ENCODE measurements at places on chromosomes 12 and 14.

- DNase-seq, result no peak
Measured at GRCh38 chr12:132664206-132665148, 22.7 kb downstream of the POLE start.

GRCh38 chr12:132356691-132357622, 27.6 kb upstream of the GALNT9 start:
- DNase-seq, result peak; percentile 63

DNA sequence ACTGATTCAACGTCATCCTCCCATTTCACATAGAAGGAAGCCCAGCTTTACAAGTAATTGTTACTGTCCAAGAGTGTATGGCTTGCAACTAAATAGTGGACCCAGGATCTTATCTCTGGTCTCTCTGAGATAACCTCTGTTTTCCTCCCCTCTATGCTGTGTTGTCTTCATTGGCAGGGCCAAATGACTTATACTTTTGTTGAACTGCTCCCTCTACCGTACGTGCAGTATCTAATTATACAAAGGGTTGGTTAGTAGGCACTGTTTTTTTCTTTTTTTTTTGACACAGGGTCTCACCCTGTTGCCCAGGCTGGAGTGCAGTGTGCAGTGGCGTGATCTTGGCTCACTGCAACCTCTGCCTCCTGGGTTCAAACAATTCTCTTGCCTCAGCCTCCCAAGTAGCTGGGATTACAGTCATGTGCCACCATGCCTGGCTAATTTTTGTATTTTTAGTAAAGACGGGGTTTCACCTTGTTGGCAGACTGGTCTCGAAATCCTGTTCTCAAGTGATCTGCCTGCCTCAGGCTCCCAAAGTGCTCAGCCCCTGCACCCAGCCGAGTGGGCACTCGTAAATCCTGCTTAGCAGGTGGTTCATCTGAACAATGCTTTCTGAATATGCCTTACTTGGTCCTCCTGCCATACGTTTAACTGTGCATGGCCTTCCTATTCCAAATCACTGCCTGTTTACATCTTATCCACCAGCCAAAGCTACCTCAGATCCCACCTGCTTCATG, 162.1 kb downstream of the ADCK1 start:
- DNase-seq, result no peak

DNA sequence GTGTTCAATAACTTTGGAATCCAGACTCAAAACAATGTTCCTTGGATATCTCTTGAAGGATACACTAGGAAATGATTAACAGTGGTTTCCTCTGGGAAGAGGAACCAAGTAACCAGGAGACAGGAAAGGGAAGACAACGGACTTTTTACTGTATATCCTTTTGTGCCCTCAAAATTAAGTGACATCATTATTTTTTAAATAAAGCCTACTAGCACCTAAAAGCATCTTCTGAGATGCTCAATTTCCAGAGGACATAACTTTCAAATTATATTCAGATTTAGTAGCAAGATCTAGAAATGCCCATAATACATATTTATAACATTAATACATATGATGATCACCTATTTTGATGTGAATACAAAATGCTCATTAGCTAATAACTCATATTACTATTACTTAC, 6.5 kb downstream of the HECTD1 start:
- no peak for DNase-seq

GRCh38 chr12:29882846-29883245, 99.1 kb upstream of the TMTC1 start:
- DNase-seq, result no peak

DNA sequence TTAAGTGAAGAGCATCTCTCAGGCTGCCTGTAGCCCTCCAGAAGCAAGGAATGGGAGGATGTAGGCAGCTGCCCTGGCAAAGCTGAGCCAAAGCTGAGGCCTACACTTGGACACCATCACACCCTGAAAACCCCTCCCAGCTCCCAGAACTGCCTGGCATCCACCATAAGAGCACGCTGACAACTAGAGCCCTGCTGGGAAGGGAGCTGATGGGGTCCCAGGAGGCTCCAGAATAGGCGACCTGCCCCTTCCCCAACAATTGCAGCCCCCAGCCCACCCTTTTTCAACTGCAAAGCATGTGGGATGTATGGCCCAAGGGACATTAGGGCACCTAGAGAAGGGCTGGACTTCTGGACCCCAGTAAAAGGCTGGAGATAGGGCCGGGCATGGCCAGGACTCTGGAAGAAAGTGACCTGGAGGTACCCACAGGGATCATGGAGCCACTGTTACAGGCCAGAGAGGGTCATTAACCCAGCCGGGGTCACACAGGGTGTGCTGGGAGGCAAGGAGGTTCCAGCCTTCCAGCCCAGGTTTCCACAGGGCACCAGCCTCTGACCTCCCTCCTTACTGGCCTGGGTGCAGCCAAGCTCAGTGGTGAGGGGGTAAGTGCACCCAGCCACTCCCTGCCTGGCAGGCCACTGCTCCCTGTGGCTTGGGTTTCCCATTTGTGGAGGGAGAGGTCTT, 27.8 kb downstream of the FAM222A start:
- DNase-seq, result no peak

DNA sequence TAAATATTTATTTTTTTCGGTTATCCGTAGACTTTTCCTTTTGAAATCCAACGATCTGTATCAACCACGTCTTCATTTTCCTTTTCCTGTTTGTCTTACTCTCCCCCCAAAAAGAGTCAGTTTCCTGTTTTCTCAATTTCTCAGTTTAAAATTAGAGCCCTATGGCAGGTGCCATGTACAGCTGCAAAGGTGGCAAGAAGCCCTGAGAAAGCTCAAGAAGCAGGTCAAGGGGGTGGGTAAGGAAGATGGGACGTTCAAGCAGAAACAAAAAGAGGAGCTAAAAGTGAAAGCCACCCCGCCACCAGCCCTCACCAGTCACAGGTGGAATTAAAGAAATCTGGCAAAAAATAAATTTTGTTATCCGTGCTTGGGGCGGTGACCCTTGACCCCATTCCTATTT, 26.7 kb downstream of the SLC35E3 start:
- no peak for DNase-seq

- no peak for DNase-seq
Measured at GRCh38 chr14:94052662-94053061, 26.5 kb downstream of the OTUB2 start.

DNA sequence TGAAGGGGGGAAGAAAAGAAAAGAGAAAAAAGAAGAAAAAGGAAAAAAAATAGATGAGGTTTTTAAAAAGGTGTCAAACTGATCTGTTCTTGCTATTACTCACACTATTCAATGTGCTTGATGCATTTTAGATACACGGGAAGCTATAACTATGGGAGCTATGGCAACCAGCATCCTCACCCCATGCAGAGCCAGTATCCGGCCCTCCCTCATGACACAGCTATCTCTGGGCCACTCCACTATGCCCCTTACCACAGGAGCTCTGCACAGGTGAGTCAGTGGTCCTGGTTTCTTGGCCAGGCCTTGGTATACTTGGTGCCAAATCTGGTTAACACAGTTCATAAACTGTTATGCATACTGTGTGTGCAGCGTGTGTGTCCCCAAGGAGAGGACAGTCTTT, 24.0 kb upstream of the RIC8B start:
- no peak for DNase-seq

DNA sequence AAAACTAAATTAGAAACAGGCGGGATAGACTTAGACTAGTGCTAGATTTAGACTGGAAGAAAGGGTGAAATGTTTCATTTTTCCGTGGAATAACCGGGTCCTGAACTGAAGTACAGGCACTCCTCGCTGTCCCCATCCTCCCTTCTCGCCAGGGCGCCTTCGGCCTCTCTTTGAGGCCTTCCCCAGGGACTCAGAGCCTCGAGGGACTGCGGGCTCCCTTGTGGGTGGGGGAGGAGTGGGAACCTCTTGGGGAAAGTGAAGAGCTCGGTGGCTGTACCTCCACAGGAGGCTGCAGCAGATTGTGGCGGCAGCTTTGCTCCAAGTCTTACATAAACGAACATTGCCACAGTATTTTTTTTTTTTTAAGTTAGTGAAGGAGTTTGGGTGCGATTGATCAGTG, 1988.8 kb upstream of the FLRT2 start:
- no peak for DNase-seq

GRCh38 chr12:41930866-41931437, 213.7 kb downstream of the GXYLT1 start:
- no peak for DNase-seq

DNA sequence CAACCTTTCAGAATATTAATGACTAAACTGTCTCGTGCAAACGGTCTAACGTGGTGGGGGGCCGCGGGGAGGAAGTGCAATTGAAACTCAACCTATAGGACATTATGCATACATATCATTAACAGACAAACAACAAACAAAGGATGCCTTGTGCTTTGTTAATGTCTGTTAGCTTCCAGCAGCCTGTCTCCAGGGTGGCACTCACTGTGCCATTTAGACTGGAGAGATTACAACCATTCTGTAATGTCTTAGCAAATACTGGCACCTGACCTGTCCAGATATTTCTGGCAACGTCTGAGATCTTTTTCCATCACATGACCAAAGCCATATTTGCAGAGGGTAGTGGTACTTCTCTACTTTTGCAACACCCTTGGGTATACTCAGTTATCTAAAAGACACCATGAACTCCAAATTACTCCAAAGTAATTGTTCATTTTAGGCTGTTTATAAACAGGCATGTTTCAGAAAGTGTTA, 11.6 kb downstream of the BHLHE41 start:
- no peak for DNase-seq

- DNase-seq, result no peak
Measured at GRCh38 chr12:87290505-87290904, 738.7 kb downstream of the C12orf50 start.

DNA sequence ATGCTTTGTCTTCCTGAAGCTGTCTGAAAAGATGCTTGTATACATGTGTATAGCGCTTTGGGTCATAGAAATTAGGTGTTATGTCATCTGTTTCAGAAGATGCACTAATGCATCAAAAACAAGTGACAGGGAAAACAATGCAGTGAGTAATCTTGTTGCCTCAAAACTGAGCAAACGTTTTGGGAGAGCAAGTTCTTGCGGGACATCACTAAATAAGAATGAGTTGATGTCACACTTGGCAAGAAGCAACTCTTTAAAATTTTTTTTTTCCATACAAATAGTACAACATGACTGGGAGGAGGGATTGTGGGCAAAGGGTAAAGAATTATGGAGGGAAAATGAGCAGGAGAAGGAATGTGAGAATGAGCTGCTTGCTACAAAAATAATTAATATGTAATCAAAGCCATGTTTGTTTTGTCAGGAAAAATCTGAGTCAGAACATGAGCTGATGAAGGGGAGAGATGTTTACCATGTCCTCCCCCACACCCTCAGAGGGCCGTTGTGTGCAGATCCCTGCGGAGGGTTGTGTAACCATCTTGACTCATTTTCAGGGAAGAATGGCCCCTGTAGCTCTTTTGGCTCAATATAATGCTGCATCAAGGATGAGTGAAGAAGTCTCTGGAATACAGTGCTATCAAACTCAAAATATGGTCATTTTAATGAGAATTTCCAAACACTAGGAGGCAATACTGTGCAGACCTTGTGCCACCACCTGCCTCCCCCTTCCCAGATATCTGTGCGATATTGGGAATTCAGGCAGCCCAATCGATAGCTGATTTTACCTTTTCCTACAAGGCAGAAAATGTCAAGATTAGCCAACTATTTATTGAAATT, 41.4 kb downstream of the BORCS5 start:
- DNase-seq, result no peak

DNA sequence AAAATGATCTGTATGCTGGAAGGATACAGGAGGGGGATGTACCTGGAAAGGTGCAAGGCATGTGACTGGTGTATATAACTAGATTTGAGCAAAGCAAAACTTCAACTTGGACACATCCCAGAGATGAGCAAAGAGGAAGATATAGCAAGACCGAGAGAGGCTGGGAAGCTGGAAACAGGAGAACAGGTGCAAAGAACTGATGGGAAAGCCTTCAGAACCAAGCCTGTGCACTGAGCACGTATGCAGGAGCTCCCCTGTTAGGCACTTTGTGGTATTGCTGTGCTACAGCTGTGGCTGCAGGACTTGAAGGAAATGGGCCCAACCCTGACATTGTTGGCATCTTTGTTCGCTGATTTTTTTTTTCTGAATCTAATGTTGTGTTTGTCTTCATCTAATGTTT, 120.7 kb upstream of the PWP1 start:
- DNase-seq, result no peak

GRCh38 chr12:21602774-21603173, 1.9 kb downstream of the GYS2 start:
- DNase-seq, result no peak

DNA sequence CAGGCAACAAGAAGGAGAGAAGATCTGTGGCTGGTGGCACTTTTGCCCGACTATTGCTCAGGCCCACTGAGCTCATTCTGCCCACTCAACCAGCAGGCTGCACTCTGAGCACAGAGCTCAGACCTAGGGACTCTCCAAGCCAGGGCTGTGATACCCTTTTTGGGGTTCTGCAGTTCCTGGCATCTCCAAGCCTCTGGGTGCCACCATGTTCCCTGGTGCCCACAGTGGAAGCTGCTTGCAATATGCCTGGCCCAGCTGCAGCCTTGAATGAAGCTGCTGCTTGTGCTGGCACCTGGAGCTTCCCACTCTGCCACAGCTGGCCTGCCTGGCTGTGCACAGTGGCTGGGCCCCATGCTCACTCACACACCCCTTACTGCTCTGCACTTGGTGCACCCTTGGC, 236.1 kb downstream of the ADGRD1 start:
- DNase-seq, result no peak

DNA sequence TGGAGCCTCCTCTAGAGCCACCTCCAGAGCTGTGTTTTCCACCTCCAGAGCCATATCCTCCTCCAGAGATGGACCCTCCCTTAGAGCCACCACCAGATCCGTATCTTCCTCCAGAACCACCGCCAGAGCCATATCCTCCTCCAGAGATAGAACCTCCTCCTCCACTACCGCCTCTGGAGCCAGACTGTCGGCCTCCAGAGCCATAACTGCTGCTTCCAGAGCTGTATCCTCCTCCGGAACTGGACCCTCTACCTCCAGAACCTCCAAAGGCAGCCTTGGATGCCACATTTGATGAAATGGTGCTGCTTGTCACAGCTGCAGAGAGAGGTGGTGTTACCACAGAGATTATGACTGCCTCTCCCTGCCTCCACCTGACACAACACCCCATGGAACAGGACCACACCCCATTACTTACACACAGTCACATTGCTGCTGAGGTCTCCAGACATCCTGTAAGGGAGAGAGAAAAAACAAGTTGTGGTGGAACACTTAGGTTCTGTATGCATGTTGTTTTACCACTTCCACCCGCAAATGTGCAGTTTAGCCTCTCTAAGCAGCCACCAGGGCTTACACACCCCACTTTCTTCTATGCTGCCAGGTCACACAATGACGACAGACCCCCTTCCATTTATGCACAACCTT, 6.8 kb downstream of the KRT2 start:
- no peak for DNase-seq

- no peak for DNase-seq
Measured at GRCh38 chr12:32947206-32948067, 50.9 kb upstream of the PKP2 start.

Data from amygdala (tissue), 56 donors.